BJ (cell line): ENCODE measurements at places on chromosomes 3 and 15. TPM values are rescaled to one million over a fixed set of nuclear protein-coding genes. Genes with fewer than 3 reads are reported as not detected.

DNA sequence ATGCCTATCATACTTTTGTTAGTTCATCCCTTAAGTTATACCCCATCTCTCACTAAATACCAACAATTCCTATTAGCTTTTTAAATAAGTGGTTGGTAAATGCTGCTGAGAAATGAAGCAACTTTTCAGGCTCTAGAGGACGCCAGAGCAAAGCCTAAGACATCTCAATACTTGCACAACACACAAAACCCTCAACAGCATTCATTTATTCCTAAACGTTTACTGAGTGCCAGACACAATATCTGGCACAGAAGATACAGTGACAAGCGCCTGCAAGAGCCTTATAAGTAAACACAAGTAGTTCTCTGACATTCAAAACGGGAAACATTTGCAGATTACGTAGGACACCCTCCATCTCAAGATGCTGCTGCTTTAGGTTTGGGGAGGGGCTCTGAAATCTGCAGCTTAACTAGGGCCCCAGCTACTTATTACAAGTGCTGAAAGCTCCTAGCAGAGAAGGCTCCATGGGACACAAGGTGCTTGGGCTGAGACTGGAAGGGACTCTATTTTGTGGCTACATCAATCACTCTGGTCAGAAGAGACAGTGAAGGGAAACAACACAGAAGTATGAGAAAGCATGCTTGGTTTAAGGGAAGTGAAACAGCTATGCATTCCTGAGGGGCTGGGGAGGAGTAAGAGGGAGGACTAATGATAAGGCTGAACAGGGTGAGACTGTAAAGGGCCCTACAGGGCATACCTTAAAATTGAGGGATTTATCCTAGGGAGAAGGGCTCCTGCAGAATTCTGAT, 311.3 kb downstream of the PLCL2 start:
- DNase-seq, result no peak

- DNase-seq, result no peak
Observed at GRCh38 chr3:46670891-46671427, 22.5 kb downstream of the ALS2CL start.

- DNase-seq, result peak; percentile 50
Observed at GRCh38 chr3:125140011-125140817, 72.3 kb downstream of the SLC12A8 start.

DNA sequence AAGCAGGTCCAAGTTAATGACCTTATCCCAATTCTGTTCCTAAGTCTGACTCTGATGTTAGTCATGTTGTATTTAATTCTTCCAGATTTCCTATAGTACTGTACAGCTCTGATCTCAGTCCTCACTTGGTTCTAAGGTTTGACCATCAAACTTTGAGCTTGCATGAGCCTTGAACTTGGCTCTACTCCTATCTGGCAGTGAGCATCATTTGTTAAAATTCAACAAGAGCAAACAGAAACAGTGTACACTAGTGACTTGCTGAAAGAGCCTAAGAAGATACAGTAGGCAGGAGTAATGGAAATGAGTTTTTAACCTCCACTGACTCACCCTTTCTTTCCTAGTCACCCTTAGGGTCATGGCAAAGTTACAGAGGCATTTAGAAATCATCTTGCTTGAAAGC, 451.1 kb upstream of the TPRG1 start:
- DNase-seq, result no peak

DNA sequence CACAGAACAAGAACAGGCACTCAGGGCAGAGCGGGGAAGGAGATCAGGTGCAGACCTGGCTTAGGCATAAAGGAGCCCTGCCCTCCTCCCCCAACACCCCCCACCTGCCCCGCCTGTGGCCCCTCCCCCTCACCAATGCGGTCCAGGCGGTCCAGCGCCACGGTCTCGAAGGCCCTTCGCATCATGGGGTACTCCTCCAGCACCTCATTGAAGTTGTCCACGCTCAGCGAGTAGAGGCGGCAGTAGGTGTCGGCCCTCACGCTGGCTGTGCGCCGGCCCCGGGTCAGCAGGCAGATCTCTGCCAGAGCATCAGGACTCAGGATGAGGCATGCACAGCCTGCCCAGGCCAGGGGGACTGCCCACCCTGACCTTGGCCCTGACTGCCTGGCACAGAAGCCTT, 44.8 kb downstream of the HCN4 start:
- DNase-seq, result no peak

DNA sequence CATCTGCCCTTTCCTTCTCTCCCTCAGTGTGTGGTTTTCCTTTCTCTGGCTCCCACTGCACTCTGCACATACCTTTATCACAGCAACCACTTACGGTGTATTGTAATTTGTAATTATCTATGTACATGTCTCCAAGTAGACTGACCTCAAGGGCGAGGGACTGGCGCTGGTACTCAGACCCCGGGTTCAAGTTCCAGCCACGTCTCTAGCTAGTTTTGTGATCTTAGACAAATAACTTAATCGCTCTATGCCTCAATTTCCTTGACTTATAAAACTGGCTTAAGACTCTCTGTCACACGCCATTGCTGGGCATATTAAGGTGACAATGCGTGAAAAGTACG, 607 bp upstream of the SENP2 start:
- no peak for DNase-seq

DNA sequence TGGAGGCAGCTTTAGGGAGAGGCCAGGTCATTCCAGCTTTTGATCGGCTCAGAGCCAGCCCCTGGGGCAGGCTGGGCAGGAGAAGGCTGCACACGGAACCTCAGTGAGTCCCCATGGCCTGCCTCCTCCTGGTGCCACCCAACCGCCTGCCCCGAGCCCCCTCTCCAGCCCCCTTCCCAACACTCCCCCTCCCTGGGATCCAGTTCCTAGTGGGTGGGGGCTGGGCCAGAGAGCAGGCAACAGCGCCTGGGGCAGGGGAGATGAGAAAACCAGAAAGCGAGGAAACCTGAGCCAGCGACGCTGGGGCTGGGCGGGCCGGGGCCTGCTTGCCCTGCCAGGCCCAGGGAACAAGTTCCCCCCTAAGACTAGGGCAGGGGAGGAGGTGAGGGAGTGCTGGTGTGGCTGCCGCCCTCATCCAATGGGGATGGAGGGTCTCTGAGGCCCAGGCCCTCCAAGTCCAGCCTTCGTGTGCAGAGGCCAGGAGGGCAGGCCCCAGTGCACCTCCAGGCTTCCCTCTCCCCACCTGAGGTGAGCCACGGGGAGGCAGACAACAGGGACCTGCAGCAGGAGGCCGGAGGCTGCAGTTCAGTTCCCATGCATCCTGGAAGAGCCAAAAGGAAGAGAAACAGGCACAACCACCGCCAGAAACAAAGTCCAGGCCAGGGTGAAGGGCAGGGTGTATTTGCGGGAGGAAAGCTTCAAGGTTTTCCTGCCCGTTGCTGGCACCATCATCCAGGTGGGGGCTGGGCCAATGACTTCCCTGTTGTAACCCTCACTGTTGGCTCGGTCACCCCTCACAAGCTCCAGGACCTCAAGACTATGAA, 4.0 kb upstream of the SEMA3F start:
- DNase-seq, result no peak

DNA sequence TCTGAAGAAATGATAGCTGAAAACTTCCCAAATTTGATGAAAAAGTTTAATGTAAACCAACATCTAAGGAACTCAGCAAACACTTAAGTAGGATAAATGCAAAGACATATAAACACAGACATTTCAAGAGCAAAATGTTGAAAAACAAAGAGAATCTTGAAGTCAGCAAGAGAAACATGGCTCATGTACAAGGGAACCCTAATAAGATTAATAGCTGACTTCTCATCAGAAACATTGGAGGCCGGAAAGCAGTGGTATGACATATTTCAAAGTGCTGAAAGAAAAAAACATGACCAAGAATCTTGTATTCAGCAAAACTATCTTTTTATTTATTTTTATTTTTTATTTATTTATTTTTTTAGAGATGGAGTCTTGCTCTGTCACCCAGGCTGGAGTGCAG, 10.6 kb upstream of the PRKCI start:
- DNase-seq, result no peak

GRCh38 chr15:60006203-60006862, 2.2 kb downstream of the FOXB1 start:
- no peak for DNase-seq

- no peak for DNase-seq
Observed at GRCh38 chr3:125123451-125124305, 67.9 kb upstream of the HEG1 start.

DNA sequence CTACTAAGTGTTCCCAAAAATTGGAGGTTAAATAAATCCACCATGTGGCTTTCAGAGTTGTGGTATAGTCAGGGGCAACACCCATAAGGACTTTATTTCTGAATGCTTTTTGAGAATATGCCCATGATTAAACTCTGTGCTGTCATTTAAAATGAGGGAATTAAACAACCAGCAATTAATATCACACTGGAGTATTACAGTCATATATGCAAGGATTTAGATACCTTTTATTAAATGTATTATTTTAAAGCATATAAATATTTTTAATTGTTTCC, 227.6 kb downstream of the ZPLD1 start:
- DNase-seq, result no peak

DNA sequence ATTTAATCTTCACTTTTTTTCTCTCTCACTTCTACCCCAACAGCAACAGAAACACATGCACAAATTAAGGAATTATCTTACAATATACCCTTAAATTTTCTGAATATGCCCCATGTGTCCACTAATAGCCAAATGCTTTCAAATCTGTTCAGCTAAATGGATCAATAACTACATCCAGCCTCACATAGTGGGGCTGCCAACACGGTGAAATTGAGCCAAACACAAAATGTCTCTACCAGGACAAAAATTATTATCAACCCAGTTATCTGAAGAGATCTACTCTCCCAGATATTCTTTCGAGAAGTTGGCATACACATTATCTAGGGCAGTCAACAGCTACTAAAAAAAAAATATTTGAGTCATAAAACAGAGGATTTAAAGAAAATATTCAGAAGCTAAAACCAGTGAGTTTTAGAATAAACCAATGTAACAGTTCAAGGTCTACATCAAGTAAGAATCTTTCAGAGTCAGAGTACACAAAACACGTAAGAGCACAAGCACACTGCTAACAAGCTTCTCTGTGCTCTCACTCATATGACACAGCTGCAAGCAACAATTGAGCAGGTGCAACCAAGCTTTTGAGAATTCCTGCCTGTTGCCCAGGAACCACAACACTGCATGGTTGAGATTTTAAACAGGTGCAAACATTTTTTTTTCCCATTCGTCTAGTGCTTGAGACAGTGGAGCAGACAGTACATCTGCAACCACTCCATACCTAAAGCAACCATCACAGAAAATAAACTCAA, 247.7 kb downstream of the ZBTB20 start:
- no peak for DNase-seq

DNA sequence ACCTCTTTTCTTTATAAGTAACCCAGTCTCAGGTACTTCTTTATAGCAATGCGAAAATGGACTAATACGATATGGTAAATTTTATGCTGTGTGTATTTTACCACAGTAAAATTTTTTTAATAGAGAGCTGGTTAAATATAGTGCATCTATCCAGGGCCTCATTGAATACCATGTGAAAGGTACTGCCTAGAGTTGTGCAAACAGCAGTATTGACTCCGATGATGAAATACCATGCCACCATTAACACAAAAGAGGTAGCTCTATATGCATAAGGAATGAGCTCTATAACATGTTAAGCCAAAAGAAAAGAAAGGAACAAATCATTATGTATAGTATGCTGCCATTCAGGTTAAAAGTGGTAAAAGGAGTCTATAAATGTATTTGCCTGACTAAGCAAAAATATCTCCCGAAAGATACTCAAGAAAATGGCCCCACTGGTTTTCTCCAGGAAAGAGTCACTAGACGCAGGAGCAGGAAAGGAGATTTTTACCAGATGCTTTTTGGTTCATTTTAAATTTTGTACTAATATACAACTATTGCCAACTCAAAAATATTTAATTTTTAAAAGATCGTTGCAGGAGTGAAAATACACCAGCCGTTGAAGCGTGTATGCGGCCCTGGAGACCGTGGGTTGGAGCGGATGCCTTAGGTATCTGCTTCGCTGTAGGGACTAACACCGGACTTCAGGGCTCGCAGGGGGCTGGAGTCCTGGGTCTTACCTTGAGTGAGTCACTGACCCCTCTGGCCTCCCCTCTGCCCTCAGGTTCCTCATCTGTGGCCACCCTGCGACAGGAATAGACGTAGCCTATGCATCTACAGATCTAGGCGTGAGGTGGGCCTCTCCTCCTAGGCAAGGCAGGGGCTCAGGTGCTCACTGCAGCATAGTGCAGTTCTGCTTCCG, 120.1 kb downstream of the CHSY1 start:
- DNase-seq, result no peak

DNA sequence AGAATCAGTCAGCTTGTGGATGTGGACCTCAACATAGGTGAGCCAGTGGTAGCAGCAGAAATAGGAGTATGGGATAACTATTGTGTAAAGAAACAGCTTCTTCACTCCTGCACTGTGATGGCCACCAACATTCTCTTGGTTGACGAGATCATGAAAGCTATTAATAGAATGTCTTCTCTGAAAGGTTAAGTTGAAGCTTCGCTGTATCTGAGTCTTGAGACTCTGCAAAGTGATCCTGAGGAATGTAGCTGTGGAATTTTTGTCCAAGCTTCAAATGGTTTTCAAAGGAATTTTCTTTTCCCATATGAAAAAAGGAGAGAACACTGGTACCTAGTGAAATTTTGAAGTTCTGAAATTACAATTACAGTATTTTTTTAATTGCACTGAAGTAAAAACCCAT, 146.3 kb downstream of the GMNC start:
- DNase-seq, result no peak

- DNase-seq, result no peak
Observed at GRCh38 chr3:142077859-142078500, 71.4 kb downstream of the TFDP2 start.

- DNase-seq, result no peak
Observed at GRCh38 chr3:133992381-133992780, 37.3 kb downstream of the SLCO2A1 start.

- no peak for DNase-seq
Observed at GRCh38 chr3:72756900-72757299, 91.3 kb downstream of the SHQ1 start.

DNA sequence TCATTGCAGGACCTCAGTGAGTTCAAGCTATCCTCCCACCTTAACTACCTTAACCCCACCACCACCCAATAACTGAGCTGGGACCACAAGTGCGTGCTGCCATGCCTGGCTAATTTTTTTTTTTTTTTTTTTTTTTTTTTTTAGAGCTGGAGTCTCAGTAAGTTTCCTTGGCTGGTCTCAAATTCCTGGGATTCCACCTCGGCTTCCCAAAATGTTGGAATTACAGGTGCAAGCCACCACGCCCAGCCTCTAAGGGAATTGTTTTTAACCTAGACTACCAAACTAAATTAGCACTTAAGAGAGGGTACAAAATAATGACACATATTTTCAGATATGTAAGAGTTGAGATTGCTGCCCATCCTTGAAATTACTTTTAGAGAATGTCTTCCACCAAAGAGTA, 4.3 kb upstream of the TNIK start:
- DNase-seq, result no peak

GRCh38 chr3:177574222-177574856, 377.1 kb upstream of the TBL1XR1 start:
- no peak for DNase-seq

- DNase-seq, result no peak
Observed at GRCh38 chr15:96627031-96627568, 296.6 kb downstream of the NR2F2 start.

GRCh38 chr15:98920091-98920880, 87.3 kb downstream of the PGPEP1L start:
- DNase-seq, result no peak

The SI gene
- polyA plus RNA-seq, result not detected in 2 replicates

The TAGLN3 gene
- 0.09 TPM in 1 of 2 replicates, not detected in the other for polyA plus RNA-seq

The CYP1A2 gene
- not detected in 2 replicates for polyA plus RNA-seq

The HAPLN3 gene
- polyA plus RNA-seq, result 14.0 and 25.5 TPM in 2 replicates

The RFX7 gene
- polyA plus RNA-seq, result 3.5 and 5.5 TPM in 2 replicates
